Esophagus squamous epithelium (tissue), 5 donors: ENCODE measurements at places on chromosomes 3 and 15. TPM values are rescaled to one million over a fixed set of nuclear protein-coding genes. Genes with fewer than 3 reads are reported as not detected.
A peak's percentile ranks its signal among the peaks of the same experiment; 100 is the strongest.

DNA sequence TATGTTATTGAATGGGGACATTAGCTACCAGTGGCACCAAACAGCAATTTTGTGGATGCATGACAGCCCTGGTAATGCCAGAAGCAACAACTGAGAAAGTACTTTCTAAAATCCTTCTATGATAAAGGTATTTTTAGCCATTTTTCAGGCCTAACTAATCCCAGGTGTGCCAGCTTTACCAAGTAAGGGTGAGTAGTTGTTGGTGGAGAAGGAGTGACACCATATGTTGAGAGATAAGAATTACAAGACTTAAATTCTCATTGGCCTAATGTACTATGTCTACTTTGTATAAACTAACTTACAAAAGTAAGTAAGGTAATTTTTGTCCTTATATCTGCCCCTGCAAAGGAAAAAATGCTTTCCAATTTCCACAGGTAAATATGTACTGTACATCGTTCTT, 4.1 kb upstream of the COX17 start:
- no peaks in the 10 kb centered on the region for H3K36me3 ChIP-seq
- H3K27me3 ChIP-seq, result no peaks in the 10 kb centered on the region
- no peak for DNase-seq
- no peak overlapping the region for H3K4me3 ChIP-seq
- H3K4me1 ChIP-seq, result peaks cover 11% of the 10 kb centered on the region

- DNase-seq, result no peak
- H3K36me3 ChIP-seq, result no peaks in the 10 kb centered on the region
- peaks cover 27% of the 10 kb centered on the region for H3K27me3 ChIP-seq
- peaks cover 34% of the 10 kb centered on the region for H3K4me1 ChIP-seq
Measured at GRCh38 chr3:138933981-138934691, 12.8 kb downstream of the FOXL2 start.

The MAP6D1 gene
- total RNA-seq, result not detected

DNA sequence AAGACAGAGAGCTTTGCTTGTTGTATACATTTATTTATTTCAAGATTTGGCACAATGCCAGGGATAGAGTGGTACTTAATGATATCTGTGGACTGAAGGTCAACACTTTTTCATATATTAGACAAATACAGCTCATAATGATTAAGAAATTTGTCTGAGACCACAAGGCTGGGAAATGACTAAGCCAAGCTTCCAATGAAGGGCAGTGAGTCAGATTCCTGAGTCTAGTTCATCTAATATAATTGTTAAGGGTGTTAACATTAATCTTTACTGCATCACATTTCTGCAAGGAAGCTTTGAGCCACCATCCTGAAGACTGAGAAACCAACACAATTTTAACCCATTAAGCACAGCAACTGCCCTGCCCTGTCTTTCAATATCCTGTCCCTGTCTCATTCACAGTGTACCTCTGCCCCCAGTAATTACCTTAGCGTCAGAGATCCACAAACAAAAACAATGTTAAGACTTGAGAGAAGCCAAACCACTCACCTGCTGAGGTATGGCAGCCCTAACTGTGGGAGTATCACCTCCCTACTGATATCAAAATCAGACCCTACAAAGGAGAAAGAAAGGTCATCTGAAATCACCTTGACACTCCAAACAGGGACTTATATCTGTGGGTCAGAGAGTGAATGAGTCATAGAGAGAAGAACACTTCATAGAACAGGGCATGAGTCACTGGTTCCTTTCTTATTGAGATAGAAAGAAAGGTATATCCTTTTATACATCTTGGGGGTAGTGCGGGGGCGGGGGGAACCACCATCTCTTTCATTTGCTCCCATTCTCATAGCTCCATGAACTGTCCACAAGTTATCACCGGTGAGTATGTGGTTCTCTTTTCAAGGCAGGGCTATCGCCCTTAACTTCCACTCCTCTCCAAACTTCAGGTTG, 74.7 kb downstream of the MAGI1 start:
- peaks cover 12% of the 10 kb centered on the region for H3K4me1 ChIP-seq
- no peaks in the 10 kb centered on the region for H3K27me3 ChIP-seq
- H3K36me3 ChIP-seq, result no peaks in the 10 kb centered on the region
- H3K27ac ChIP-seq, result peak overlapping the region; percentile 34
- no peak overlapping the region for H3K4me3 ChIP-seq

The PLCH1 gene
- total RNA-seq, result 2.1 TPM

DNA sequence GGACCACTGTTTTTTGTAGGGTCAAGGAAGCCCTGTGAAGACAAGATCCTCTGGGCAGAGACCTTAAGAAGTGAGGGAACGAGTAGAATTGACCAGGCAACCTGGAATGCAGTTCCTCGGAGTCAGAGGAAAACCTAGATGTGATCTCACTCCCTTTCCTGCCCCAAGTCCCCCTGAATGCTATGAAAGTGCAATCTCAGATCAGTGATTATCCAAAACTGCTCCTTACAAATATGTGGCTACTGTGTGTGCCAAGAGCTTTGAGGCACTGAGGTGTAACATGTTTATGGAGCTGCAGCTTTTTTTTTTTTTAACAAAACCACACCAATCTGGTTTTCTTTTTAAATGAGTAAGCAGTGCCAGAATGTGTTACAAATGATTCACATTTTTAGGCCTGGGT, 35.8 kb downstream of the THSD4 start:
- no peak for DNase-seq
- no peaks in the 10 kb centered on the region for H3K4me1 ChIP-seq
- H3K36me3 ChIP-seq, result peaks cover 13% of the 10 kb centered on the region
- no peak overlapping the region for H3K4me3 ChIP-seq

The PRKCI gene
- 31.9 TPM for total RNA-seq

DNA sequence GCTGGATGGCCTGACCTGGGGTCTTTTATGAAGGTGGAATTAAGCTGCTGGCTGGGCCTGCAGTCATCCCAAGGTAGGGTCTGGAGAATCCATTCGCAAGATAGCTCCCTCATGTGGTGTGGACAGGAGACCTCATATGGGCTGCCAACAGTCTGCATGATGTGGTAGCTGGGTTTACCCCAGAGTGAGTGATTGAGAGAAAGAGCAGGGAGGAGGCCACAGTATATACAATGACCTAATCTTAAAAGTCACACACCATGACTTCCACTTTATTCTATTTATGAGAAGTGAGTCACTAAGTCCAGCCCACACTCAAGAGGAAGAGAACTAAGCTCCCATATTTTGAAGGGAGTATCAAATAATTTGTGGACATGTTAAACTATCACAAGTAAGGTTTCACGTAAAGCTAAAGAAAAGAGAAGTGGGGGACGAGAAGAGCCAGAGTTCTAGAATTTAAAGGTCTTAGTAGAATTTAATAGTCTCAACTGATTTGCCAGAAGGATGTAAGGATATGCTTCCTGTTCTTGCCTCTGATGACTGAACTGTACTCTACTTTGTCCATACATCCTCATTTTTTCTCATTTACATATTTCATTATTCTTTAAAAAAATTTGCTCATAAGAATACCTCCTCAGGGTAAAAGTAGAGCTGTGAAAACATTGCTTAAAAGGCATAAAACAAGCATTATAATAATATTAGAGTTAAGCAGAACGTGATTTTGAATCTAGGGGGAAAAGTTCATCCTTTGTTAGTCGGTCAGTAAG, 184.4 kb downstream of the PEX5L start:
- no peak for DNase-seq
- no peak overlapping the region for H3K27ac ChIP-seq
- H3K4me1 ChIP-seq, result no peaks in the 10 kb centered on the region
- H3K27me3 ChIP-seq, result no peaks in the 10 kb centered on the region
- H3K4me3 ChIP-seq, result no peak overlapping the region
- no peaks in the 10 kb centered on the region for H3K36me3 ChIP-seq

The GOLIM4 gene
- 9.1 TPM for total RNA-seq

The NR1I2 gene
- not detected for total RNA-seq

DNA sequence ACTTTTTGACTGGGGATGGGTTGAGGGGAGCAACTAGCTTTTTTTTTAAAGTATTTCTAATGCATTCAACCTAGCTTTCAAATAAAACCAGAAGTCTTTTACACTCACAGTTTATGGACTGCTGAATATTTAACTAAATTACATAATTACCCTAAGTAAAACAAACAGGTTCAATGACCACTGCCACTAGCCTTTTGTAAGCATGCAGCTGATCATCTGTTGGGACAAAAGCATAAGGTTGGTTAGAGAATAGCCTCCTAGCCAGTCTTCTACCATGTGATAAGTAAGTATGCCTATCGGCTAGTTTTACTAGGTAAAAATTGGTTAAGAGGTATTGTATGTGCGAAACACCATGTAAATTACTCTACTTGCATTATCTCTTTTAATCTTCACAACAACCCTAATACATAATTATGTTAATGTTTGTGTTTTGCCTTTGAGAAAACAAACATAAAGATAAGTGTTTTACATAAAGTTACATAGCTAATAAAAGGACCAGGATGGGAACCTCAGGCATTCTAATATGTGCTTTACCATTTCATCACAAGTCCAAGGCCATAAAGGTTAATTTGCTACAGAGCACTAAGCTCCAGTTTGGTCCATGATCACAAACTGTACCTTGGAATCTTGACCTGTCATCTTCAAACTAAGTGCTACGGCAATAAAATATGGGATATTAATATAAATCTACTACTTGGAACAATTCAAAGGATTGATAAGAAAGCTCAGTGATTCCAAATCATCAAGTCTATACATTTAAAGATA, 13.2 kb downstream of the PFN2 start:
- H3K36me3 ChIP-seq, result no peaks in the 10 kb centered on the region
- H3K27ac ChIP-seq, result no peak overlapping the region
- no peak for DNase-seq
- no peaks in the 10 kb centered on the region for H3K4me1 ChIP-seq
- no peaks in the 10 kb centered on the region for H3K27me3 ChIP-seq

DNA sequence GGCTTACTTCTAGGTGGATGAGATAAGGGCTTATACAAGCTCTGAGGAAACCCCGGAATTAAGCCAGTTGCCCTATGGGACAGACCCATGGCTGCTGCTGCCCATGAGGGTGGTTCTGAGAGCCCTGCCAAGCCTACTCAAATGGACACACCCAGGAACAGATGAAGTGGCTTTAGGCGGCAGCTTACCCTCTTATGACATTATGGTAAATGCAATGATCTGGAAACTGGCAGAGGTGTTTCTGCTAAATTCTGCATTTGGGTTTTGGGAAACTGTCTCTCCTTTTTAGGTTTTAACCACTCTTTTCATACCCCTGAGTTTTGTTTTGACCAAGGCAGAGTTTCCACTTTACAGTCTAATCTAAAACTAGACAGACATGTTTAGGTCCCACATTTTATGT, 9.0 kb upstream of the ZBED2 start:
- H3K4me1 ChIP-seq, result no peaks in the 10 kb centered on the region
- H3K27me3 ChIP-seq, result no peaks in the 10 kb centered on the region
- no peaks in the 10 kb centered on the region for H3K36me3 ChIP-seq
- no peak for DNase-seq
- no peak overlapping the region for H3K27ac ChIP-seq

GRCh38 chr3:73036694-73037591, 24.5 kb upstream of the EBLN2 start:
- H3K36me3 ChIP-seq, result no peaks in the 10 kb centered on the region
- no peak overlapping the region for H3K27ac ChIP-seq

GRCh38 chr3:47282424-47283192, at the start of the genes KIF9 and KLHL18:
KIF9 (minus strand) TSS chr3:47282799; CDS start chr3:47277374, 5,425 bp downstream.
KLHL18 (plus strand) TSS chr3:47282944; CDS start chr3:47282966, 22 bp downstream.
- DNase-seq, result peak; percentile 90
- no peaks in the 10 kb centered on the region for H3K27me3 ChIP-seq
- H3K27ac ChIP-seq, result peak within 1 kb of the TSS; percentile 95
- peaks cover 20% of the 10 kb centered on the region for H3K4me1 ChIP-seq
- H3K4me3 ChIP-seq, result peak within 1 kb of the TSS; percentile 90
- H3K36me3 ChIP-seq, result peaks cover 11% of the 10 kb centered on the region

- H3K36me3 ChIP-seq, result no peaks in the 10 kb centered on the region
- no peak for DNase-seq
- no peak overlapping the region for H3K4me3 ChIP-seq
- no peak overlapping the region for H3K27ac ChIP-seq
Measured at GRCh38 chr15:41690636-41691035, 30.4 kb downstream of the MGA start.

DNA sequence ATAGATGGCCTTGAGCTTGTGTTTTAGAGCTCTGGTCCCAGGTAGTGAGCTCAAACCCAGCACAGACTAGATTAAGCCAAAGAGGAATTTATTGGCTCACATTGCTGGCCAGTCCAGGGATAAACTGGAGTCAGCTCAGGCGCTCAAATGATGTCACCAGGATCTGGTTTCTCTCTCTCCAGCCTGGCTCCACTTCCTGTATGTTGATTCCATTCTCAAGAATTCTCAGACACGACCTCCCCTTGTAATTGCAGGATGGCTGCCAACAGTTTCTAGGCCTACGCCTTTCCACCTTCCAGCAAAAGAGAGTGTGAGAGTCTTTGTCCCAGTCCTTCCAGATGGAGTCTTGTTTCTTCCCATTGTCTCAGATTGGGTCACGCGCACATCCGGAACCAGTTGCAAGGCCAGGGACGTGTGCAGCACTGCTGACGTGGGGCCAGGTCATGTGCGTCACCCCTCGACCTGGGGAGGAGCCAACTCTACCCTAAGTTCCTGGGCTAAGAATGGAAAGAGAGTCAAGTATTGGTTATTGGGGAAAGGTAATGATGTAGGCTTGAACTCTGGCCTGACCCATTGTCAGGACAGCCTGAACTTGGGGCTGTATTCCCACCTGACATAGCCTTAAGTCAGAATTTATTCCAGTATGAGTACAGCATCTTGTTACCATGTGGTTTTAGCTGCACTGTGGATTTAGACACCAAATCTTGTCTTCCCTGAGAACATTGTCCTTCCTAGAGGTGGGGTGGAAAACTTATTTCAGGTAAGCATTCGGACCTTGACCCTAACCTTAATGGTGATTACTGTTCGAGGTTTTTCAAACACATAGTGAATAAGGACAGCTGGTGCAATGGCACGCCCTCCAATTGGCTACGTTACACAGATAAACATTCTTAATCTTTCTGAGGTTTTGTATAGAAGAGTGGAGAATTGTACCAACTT, 31.6 kb downstream of the CACNA1D start:
- H3K36me3 ChIP-seq, result no peaks in the 10 kb centered on the region
- no peaks in the 10 kb centered on the region for H3K4me1 ChIP-seq
- H3K4me3 ChIP-seq, result no peak overlapping the region
- no peak overlapping the region for H3K27ac ChIP-seq

The TM4SF1 gene
- 153 TPM for total RNA-seq

GRCh38 chr3:174776123-174776522, 83.0 kb upstream of the NAALADL2 start:
- no peak overlapping the region for H3K4me3 ChIP-seq
- no peak for DNase-seq
- H3K4me1 ChIP-seq, result no peaks in the 10 kb centered on the region
- no peaks in the 10 kb centered on the region for H3K27me3 ChIP-seq

GRCh38 chr3:183247011-183247589, 6.0 kb upstream of the B3GNT5 start:
- no peak for DNase-seq
- H3K4me3 ChIP-seq, result no peak overlapping the region
- no peaks in the 10 kb centered on the region for H3K36me3 ChIP-seq
- no peaks in the 10 kb centered on the region for H3K27me3 ChIP-seq
